Smooth muscle cell of the umbilical artery (primary cell): ENCODE measurements at places on chromosomes 6 and 20. TPM values are rescaled to one million over a fixed set of nuclear protein-coding genes. Genes with fewer than 3 reads are reported as not detected.

The HNF4A gene
- not detected in 2 replicates for total RNA-seq

The FILIP1 gene
- 0.37 and 1.2 TPM in 2 replicates for total RNA-seq

The ZNF165 gene
- 0.18 and 0.30 TPM in 2 replicates for total RNA-seq

The ENTPD6 gene
- total RNA-seq = 51.1 and 83.0 TPM in 2 replicates

The RAET1L gene
- not detected in 2 replicates for total RNA-seq

The OR2H2 gene
- not detected in 2 replicates for total RNA-seq

The SPTLC3 gene
- 3.6 and 4.0 TPM in 2 replicates for total RNA-seq

The HLA-DPB1 gene
- 2.4 TPM in 1 of 2 replicates, not detected in the other for total RNA-seq

The ENPP4 gene
- 0.74 and 0.89 TPM in 2 replicates for total RNA-seq

The TCP11 gene
- total RNA-seq = 0.46 TPM in 1 of 2 replicates, not detected in the other

The TRERF1 gene
- 1.8 and 4.2 TPM in 2 replicates for total RNA-seq

The WFDC10B gene
- not detected in 2 replicates for total RNA-seq

The GJA10 gene
- total RNA-seq = not detected in 2 replicates

The MRPL2 gene
- total RNA-seq = 13.4 and 13.8 TPM in 2 replicates

The EDN3 gene
- total RNA-seq = not detected in 2 replicates

The ZNF343 gene
- 10.7 and 14.3 TPM in 2 replicates for total RNA-seq

The PTK6 gene
- 0.18 TPM in 1 of 2 replicates, not detected in the other for total RNA-seq

The PPP1R16B gene
- 0.05 and 0.30 TPM in 2 replicates for total RNA-seq

The FKBP1C gene
- total RNA-seq = 0.46 TPM in 1 of 2 replicates, not detected in the other

The DPPA5 gene
- total RNA-seq = not detected in 2 replicates
